ENCODE measurements at places on chromosomes 1 and 21. TPM values are rescaled to one million over a fixed set of nuclear protein-coding genes. Genes with fewer than 3 reads are reported as not detected.

DNA sequence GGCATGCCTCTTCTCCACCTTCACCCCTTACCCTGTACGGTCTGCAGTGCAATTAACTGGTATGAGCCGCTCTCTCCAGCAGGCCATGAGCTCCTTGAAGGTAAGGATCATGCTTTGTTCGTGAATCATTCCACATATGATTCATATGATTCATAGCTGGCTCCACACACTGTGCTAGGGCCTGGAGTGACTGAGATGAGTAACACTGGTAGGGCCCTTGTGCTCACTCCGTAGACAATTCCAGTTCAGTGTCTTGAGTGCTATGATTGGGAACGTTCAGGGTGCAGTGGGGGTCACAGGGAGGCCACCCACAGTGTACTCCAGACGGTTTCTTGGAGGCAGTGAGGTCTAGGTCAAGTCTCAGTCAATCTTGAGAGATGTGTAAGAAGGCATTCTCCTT, 239.8 kb downstream of the LMX1A start:
- H3K27me3 ChIP-seq: peaks cover 37% of the 10 kb centered on the region
- H3K27ac ChIP-seq: no peak overlapping the region
- no peaks in the 10 kb centered on the region for H3K4me1 ChIP-seq
- no peaks in the 10 kb centered on the region for H3K36me3 ChIP-seq

DNA sequence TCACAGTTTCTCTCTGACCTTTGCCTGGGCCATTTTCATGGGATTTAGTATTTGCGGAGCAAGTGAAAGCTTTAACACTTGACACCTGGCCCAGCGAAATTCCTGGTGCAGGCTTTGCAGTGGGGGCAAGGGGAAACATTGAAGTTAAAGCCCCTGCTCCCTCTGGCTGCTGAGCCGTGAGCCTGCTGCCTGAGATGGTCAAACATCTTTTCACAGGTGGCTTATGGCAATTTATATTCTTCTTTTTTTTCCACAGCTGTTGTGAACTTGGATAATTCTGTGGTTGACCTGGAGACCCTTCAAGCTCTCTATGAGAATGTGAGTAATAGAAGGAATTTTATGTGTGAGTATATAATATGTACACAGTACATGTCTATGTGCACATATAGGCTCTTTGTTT, 202.9 kb downstream of the FMN2 start:
- no peaks in the 10 kb centered on the region for H3K4me1 ChIP-seq
- H3K27me3 ChIP-seq: no peaks in the 10 kb centered on the region
- no peak overlapping the region for H3K27ac ChIP-seq
- DNase-seq: no peak
- no peak overlapping the region for H3K4me3 ChIP-seq

DNA sequence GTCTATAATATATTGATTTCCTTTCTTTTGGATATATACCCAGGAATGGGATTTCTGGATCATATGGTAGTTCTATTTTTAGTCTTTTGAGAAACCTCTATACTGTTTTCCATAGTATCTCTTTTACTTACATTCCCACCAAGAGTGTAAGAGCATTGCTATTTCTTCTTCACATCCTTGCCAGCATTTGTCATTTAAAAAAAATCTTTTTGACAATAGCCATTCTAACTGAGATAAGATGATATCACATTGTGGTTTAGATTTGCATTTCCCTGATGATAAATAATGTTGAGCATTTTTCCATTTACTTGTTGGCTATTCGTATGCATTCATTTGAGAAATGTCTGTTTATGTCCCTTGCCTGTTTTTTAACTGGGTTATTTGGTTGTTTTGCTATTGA, 467.4 kb downstream of the COL11A1 start:
- H3K27me3 ChIP-seq: no peaks in the 10 kb centered on the region
- H3K27ac ChIP-seq: no peak overlapping the region
- DNase-seq: no peak
- H3K4me1 ChIP-seq: no peaks in the 10 kb centered on the region

GRCh38 chr1:28309702-28310101, 19.1 kb upstream of the MED18 start:
- DNase-seq: no peak
- no peaks in the 10 kb centered on the region for H3K27me3 ChIP-seq
- no peak overlapping the region for H3K27ac ChIP-seq
- no peaks in the 10 kb centered on the region for H3K4me1 ChIP-seq
- no peaks in the 10 kb centered on the region for H3K36me3 ChIP-seq
- no peak overlapping the region for H3K4me3 ChIP-seq

- H3K27me3 ChIP-seq: no peaks in the 10 kb centered on the region
- no peak for DNase-seq
- no peaks in the 10 kb centered on the region for H3K4me1 ChIP-seq
- no peak overlapping the region for H3K27ac ChIP-seq
Observed at GRCh38 chr1:239367196-239367810, 19.1 kb upstream of the CHRM3 start.

DNA sequence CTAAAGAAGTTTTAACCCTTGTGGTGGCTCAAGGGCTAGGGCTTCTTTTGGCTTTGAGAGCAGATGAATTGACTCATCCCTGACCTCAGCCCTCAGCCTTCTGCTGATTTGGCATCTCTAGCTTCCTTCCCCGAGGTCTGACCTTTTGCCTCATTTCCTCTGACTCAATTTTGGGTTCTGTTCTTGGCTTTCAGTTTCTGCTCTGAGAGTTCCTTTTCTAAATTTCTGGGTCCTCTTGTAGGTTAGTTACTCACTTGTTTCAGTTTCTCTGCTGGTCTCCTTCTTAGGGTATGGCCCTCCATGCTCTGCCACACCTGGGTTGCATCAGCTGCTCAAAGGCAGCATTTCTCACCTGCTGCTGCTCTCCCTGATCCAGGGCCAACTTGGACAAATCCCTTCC, 19.4 kb downstream of the PDE4B start:
- no peak for DNase-seq
- H3K36me3 ChIP-seq: no peaks in the 10 kb centered on the region
- H3K4me1 ChIP-seq: peaks cover 4% of the 10 kb centered on the region
- H3K4me3 ChIP-seq: no peak overlapping the region

- H3K4me1 ChIP-seq: no peaks in the 10 kb centered on the region
- no peak for DNase-seq
- no peak overlapping the region for H3K4me3 ChIP-seq
Observed at GRCh38 chr1:88104236-88104635, 579.8 kb upstream of the PKN2 start.

Gene LCE1E
- not detected for total RNA-seq

Gene LEMD1
- not detected for total RNA-seq

Gene GART
- total RNA-seq: 106 TPM

Data from activated B cell treated with CpG ODN at 0.5 μM for 24 hours (primary cell).